ENCODE measurements at places on chromosomes 1 and 21. TPM values are rescaled to one million over a fixed set of nuclear protein-coding genes. Genes with fewer than 3 reads are reported as not detected.

- no peaks in the 10 kb centered on the region for H3K4me1 ChIP-seq
- H3K4me3 ChIP-seq = no peak overlapping the region
- no peak overlapping the region for H3K27ac ChIP-seq
- H3K36me3 ChIP-seq = no peaks in the 10 kb centered on the region
- no peaks in the 10 kb centered on the region for H3K27me3 ChIP-seq
Measured at GRCh38 chr1:224081604-224082003, 32.3 kb upstream of the FBXO28 start.

GRCh38 chr1:43270421-43271095, 775 bp downstream of the TMEM125 start:
- no peaks in the 10 kb centered on the region for H3K36me3 ChIP-seq
- peak overlapping the region; percentile 63 for H3K27ac ChIP-seq
- DNase-seq = peak; percentile 83
- H3K4me1 ChIP-seq = peaks cover 11% of the 10 kb centered on the region
- H3K4me3 ChIP-seq = peak overlapping the region; percentile 56
- H3K27me3 ChIP-seq = no peaks in the 10 kb centered on the region

DNA sequence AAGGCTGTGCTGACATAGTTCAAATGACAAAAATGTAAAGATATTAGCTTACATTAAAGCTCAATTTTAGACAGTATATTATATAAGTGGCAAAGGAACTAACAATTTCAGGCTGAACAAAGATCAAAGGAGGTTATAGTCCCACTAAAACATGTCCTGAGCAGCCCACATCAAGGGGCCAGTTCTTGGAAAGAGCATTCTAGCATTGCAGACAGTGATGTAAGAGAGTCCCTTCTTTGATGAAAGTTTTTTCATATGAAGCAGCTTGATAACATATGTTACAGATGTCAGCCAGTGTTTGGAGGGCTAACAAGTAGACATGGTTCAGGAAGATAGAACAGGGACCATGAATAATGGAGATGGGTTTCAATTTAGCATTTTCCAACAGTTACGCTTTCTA, 301.7 kb downstream of the NTNG1 start:
- no peaks in the 10 kb centered on the region for H3K27me3 ChIP-seq
- no peak overlapping the region for H3K27ac ChIP-seq
- no peak for DNase-seq
- H3K36me3 ChIP-seq = no peaks in the 10 kb centered on the region
- no peak overlapping the region for H3K4me3 ChIP-seq

DNA sequence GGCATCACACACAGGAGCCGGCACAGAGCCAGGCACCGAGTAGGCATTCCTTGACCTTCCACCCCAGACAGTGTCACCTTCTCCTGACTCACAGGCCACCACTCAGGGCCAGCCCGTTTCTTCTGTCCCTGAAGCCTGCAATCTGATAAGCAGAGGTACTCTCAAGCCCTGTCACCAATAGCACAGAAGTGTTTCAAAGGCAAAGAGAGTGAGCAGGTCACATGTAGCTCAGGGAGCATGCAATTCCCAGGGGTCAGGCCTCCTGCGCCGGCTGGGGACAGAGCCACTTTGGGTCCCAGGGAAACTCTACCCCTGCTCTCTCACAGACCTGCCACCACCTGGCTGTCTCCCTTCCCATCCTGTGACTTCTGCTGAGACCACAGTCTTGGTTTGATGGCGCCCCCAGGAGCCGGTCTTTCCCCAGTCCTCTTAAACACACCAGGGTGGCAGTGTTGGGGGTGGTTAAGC, 13.2 kb downstream of the CAPN9 start:
- H3K4me1 ChIP-seq = no peaks in the 10 kb centered on the region
- H3K27me3 ChIP-seq = no peaks in the 10 kb centered on the region
- no peak overlapping the region for H3K4me3 ChIP-seq
- H3K36me3 ChIP-seq = no peaks in the 10 kb centered on the region

GRCh38 chr1:38870996-38871395, 2.2 kb downstream of the MYCBP start:
- no peaks in the 10 kb centered on the region for H3K36me3 ChIP-seq
- no peak for DNase-seq
- H3K4me3 ChIP-seq = no peak overlapping the region
- no peaks in the 10 kb centered on the region for H3K27me3 ChIP-seq

- H3K4me1 ChIP-seq = peaks cover 4% of the 10 kb centered on the region
- peak overlapping the region; percentile 53 for H3K27ac ChIP-seq
- peak; percentile 59 for DNase-seq
- H3K27me3 ChIP-seq = no peaks in the 10 kb centered on the region
- H3K4me3 ChIP-seq = peak overlapping the region; percentile 47
Measured at GRCh38 chr21:26844258-26845065, 747 bp downstream of the ADAMTS1 start.

- no peak overlapping the region for H3K27ac ChIP-seq
- no peak for DNase-seq
- no peaks in the 10 kb centered on the region for H3K36me3 ChIP-seq
- H3K4me1 ChIP-seq = no peaks in the 10 kb centered on the region
Measured at GRCh38 chr21:40208948-40209345, 341.7 kb downstream of the PCP4 start.

DNA sequence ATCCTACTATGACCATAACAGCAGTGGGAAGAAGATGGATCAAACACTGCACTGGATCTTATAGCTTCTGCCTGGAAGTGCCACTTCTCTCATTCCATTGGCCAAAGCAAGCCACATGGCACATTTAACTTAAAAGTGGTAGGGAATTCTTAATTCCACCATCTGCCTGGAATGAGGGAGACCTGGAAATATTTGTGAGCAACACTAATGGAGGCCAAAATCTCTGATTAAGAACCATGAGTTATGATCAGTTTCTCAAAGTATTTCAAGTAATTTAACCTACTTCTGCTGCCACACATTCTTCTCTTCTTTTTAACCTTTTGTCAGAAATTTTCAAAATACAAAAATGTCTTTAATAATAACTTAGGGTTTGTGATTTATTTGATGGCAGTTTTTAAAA, 154.0 kb upstream of the C1orf87 start:
- H3K27me3 ChIP-seq = no peaks in the 10 kb centered on the region
- no peaks in the 10 kb centered on the region for H3K36me3 ChIP-seq
- H3K4me1 ChIP-seq = no peaks in the 10 kb centered on the region
- H3K4me3 ChIP-seq = no peak overlapping the region
- no peak overlapping the region for H3K27ac ChIP-seq

DNA sequence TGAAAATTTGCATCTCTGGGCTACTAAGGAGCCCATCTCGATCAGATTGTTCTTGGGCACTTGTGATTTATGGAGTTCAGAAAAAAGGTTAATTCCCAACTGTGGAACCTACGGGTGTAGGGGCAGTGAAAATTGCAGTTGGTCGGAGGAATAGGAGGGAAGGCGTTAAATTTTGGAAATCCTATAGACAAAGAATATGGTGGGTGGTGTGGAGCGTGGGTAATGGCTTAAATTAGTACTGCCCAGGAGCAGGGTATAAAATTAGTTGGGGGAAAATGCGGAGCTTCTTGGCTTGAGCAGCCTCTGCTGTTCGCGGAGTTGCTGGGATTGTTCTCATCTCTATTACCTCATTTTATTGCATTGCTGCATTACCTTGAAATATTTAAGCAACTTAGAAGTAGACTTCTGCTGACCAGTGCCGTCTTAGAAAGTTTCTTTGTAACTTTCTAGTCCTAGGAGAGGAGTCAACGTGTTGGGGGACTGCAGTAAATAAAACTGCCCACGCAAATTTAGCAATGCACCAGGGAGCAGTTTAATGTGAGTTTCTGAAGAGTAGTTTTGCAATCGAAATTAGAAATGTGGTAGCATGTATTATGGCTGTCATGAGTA, 514 bp downstream of the S1PR1 start:
- H3K27ac ChIP-seq = no peak overlapping the region
- peak overlapping the region; percentile 14 for H3K4me3 ChIP-seq
- H3K27me3 ChIP-seq = no peaks in the 10 kb centered on the region
- no peak for DNase-seq

GRCh38 chr1:246753670-246754535, 29.7 kb downstream of the SCCPDH start:
- H3K36me3 ChIP-seq = no peaks in the 10 kb centered on the region
- no peaks in the 10 kb centered on the region for H3K4me1 ChIP-seq
- H3K27me3 ChIP-seq = no peaks in the 10 kb centered on the region
- DNase-seq = peak; percentile 25

DNA sequence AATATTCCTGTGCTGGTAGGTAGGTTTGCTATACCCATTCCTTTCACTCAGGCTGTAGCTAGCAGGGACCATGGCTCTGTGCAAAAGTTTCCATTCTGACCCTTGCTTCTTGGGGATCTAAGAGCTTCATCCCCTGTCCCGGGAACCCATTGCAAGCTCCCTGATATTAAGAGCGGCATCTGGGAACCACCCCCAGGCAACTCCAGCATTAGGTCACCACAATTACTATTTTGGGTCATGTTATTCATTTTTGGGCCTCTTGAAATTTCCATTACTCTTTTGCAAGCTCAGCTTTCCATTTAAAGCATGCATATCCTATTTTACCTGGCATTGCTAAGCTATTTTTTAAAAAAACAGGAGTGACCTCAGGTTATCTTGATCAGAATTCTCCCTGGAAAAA, 22.1 kb upstream of the ACTRT2 start:
- DNase-seq = no peak
- H3K36me3 ChIP-seq = no peaks in the 10 kb centered on the region
- no peak overlapping the region for H3K27ac ChIP-seq
- H3K27me3 ChIP-seq = no peaks in the 10 kb centered on the region
- H3K4me3 ChIP-seq = no peak overlapping the region

DNA sequence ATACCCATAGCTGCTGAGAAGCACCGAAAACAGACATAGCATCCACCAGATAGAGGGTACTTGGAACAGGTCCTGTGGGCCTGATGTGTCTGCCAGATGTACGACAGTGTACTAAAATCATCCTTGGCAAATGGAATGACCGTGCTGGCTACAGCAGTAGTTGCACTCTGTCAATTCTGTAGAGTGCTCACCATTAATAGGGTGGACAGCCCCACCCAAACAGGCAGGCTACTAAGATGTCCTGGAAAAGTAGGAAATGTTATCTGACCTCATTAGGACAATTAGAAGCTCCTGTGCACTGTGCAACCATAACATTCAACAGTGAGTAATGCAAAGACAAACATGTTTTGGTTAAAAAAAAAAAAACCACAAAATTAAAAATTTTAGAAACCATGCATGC, 106.2 kb downstream of the PTPN14 start:
- no peak overlapping the region for H3K27ac ChIP-seq
- no peaks in the 10 kb centered on the region for H3K27me3 ChIP-seq
- no peak for DNase-seq
- peaks cover 18% of the 10 kb centered on the region for H3K4me1 ChIP-seq
- H3K36me3 ChIP-seq = no peaks in the 10 kb centered on the region

DNA sequence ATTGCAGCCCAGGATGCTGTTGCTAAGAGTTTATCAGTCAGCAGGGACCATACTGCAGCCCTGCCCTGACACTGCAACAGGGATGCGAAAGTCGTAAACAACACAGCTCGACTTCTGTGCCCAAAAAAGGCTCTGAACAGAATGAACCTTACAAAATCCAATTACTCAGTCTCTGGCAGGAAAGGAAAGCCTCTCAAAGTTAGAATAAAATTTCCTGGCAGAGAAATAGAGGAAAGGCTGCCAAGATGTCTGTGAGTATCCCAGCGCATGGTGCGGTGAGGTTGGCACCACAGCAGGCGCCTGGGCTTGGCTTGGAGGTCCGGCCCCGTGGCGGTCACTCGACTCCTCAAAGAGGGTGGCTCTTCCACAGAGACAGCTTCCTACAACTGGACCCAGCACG, 185.8 kb downstream of the PCP4 start:
- no peak overlapping the region for H3K27ac ChIP-seq
- no peaks in the 10 kb centered on the region for H3K4me1 ChIP-seq
- no peaks in the 10 kb centered on the region for H3K36me3 ChIP-seq

- no peaks in the 10 kb centered on the region for H3K27me3 ChIP-seq
- H3K4me3 ChIP-seq = no peak overlapping the region
- no peak for DNase-seq
- H3K36me3 ChIP-seq = no peaks in the 10 kb centered on the region
Measured at GRCh38 chr1:179803918-179804317, 60.8 kb downstream of the FAM163A start.

DNA sequence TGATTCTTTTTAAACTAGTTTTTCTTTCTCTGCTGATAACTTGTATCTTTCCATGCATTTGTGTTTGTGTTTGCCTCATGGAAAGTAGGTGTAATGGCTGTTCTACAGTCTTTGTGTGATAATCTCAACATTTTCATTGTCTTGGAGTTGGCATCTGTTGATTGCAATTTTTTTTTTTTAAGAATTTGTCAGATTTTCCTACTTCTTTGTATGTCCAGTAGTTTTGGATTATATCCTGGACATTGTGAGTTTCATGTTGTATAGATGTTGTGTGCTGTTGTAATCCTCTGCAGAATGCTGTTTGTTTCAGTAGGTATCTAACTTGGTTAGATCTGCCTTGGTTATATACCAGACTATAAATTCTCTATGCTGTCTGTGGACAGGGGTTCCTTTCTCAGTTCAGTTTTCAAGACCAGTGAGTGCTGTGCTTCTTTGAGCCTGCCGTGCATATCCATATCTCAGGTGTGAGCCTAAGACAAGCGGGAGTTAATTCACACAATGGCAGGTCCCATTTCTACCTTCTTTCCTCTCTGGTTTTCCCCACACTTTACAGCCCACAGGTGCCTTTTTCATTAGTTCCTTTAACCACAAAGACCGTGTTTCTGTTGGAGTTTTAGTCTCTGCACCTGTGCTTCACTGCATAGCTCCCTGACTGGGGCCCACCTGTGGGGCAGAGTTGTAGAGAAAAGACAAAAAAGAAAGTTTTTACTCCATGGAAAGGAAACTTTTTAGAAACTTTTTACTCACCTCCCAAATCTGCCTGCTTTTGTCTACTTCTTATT, 69.9 kb downstream of the ITSN1 start:
- no peaks in the 10 kb centered on the region for H3K27me3 ChIP-seq
- H3K27ac ChIP-seq = no peak overlapping the region

- H3K27me3 ChIP-seq = no peaks in the 10 kb centered on the region
- no peak for DNase-seq
- H3K27ac ChIP-seq = no peak overlapping the region
- H3K36me3 ChIP-seq = no peaks in the 10 kb centered on the region
- peak overlapping the region; percentile 90 for H3K4me3 ChIP-seq
Measured at GRCh38 chr1:113809670-113810602, 2.3 kb downstream of the RSBN1 start.

- no peaks in the 10 kb centered on the region for H3K27me3 ChIP-seq
- no peak overlapping the region for H3K4me3 ChIP-seq
- no peaks in the 10 kb centered on the region for H3K36me3 ChIP-seq
- no peak overlapping the region for H3K27ac ChIP-seq
- DNase-seq = no peak
Measured at GRCh38 chr1:217569021-217569420, 61.9 kb downstream of the GPATCH2 start.

The CELA2B gene
- total RNA-seq = 2,290 TPM

The MCOLN3 gene
- total RNA-seq = 3.2 TPM

The NPPA gene
- not detected for total RNA-seq

The CNN3 gene
- 31.7 TPM for total RNA-seq

The CIART gene
- 1.6 TPM for total RNA-seq

The LCE1F gene
- not detected for total RNA-seq

The INAVA gene
- total RNA-seq = 5.0 TPM

The DHDDS gene
- total RNA-seq = 19.9 TPM

The PDZK1 gene
- 3.4 TPM for total RNA-seq

The MAP10 gene
- total RNA-seq = 2.1 TPM

The CRTC2 gene
- 13.4 TPM for total RNA-seq

The NKAIN1 gene
- total RNA-seq = 0.18 TPM

The CNR2 gene
- not detected for total RNA-seq
